ENCODE measurements at places on chromosomes 3 and 15. TPM values are rescaled to one million over a fixed set of nuclear protein-coding genes. Genes with fewer than 3 reads are reported as not detected.

DNA sequence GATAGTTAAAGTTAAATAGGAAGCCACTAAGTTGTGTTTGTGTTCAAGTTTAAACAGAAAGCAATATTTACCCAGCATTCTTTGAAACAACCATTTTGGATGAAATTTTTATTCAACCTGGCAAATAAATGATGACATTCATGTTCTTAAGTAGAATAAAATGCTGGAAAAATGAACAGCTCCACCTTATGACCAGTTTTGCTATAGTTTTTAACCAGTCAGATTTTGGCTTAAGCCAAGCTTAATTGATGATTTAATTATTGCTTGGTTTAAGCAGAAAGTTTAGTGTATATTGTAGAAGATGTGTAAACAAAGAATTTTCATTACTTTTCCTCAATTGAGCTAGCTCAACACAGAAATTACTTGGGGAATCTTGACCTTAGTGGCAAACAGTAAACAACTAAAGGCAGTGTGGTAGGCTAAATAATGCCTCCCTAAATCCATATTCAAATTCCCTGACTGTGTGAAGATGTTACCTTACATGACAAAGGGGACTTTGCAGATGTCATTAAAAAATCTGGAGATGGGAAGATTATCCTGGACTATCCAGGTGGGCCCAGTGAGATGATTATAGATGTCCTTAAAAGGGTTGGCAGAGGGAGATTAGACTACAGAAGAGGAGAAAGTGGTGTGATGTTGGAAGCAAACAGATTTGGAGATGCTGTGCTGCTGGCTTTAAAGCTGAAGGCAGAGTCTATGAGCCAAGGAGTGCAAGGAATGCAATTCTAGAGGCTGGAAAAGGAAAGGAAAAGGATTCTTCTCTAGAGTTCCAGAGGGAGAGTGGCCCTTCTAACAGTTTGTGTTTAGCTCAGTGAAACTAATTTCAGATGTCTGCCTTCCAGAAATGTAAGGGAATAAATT lies 448.6 kb upstream of the GOLIM4 start:
- DNase-seq, result no peak

GRCh38 chr3:77392181-77392580 lies 352.3 kb downstream of the ROBO2 start:
- no peak for DNase-seq

- DNase-seq, result no peak
Observed at GRCh38 chr15:94229591-94230369, 1.6 kb upstream of the MCTP2 start.

The TGM4 gene
- not detected for total RNA-seq

DNA sequence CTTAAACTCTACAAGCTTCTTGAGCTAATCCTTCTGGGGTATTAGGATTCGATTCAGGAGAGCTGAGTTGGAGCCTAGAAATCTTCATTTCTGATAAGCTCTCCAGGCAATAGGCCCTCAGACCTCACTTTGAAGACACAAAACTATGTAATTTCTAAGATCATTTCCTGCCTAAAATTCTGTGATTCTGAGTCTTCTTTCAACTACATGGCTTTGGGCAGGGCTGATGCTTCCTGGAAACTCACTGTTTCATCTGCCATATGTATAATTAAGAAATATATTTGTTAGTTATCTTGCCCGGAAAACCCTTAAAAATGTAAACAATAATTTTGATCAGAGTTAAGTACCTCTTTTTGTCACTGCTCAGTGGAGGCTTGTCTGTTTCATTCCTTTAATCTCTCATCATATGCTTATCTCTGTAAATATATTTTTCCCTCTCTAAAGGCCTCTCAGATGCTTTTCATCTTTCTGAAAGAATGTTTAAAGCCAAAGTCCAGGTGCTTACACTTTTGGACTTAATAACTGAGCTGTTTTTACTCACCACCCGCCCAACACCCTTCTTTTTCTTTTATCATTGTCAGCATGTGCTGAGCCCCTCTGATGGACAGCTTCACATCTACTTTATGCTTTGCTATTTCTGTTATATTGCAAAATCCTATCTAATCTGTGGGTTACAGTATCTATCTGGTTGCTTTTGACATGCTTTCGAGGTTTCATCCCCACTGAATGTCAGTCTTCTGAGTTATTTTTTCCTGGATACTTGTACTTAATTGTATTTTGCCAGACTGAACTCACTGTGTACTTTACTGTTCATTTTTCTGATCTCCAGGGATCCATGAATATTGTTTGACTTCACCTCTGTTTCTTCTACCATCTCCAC lies 38.2 kb downstream of the FILIP1L start:
- no peak for DNase-seq

DNA sequence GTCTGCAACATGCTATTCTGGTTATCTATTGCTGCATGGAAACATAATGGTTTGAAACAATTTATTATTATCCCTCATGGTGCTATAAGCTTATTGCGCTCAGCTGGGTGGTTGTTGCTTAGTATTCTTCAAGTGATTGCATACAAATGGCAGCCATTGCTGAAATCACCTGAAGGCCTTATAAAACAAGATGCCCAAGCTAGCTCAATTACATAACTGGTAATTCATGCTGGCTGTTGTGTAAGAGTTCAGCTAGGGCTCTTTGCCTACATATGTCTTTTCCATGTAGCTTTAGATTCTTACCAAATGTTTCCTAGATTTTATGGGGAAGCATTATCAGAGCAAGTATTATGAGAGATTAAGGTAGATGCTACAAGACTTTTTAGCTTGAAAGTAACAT lies 644.0 kb upstream of the CBLB start:
- DNase-seq, result no peak

- no peak for DNase-seq
Observed at GRCh38 chr3:112629425-112629824, 11.5 kb downstream of the CCDC80 start.

- no peak for DNase-seq
Observed at GRCh38 chr3:81974751-81975150, 213.3 kb upstream of the GBE1 start.

Data from SJCRH30 (cell line).